CD4-positive, alpha-beta T cell treated with Interleukin-6 for 4 hours (primary cell): ENCODE measurements at places on chromosomes 2 and 18.

GRCh38 chr2:67922080-67922785 lies 140.6 kb downstream of the C1D start:
- no peak for DNase-seq

DNA sequence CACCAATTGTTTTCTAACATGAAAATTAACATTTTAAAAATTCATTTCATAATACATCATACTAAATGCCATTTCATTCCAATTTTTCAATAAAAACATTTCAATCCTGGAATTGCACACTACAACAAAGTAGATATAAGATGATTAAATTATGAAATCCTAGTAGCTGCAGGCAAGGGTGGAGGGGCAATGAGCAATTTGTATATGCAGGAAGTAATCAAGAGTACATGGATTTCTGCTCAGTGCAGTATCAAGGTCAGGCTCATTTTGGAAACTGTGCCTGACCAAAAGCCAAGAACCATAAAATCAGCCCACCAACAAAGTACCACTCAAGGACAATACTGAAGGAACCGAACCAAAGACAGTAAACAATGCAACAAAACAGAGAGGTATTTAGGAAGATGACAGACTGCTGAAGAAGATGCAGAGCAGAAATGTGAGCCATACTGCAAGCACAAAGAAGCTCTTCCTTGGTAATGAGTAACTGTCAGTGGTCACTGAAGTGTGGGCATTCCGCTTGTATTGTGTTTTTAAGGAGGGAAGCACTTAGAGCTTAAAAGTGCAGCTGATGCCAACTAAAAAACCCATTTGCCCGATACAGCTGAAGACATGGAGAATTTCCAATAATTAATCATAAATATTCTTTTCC lies 34.5 kb upstream of the DSEL start:
- no peak for DNase-seq

GRCh38 chr18:56060967-56061541 lies 473.1 kb upstream of the TCF4 start:
- no peak for DNase-seq

GRCh38 chr2:231411831-231412617 lies 16.5 kb downstream of the B3GNT7 start:
- DNase-seq = peak; percentile 20

DNA sequence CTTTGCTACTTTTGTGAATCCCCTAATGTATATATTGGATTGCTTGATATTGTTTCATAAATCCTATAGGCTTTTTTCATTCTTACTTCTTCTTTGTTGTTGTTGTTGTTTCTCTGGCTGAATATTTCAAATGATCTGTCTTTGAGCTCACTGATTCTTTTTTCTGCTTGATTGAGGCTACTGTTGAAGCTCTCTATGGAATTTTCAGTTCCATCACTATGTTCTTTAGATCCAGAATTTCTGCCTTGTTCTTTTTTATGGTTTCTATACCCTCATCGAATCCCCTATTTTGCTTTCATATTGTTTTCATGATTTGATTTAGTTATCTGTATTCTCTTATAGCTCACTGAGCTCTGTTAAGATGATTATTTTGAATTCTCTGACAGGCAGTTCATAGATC lies 24.6 kb upstream of the RASGRP3 start:
- DNase-seq = no peak

DNA sequence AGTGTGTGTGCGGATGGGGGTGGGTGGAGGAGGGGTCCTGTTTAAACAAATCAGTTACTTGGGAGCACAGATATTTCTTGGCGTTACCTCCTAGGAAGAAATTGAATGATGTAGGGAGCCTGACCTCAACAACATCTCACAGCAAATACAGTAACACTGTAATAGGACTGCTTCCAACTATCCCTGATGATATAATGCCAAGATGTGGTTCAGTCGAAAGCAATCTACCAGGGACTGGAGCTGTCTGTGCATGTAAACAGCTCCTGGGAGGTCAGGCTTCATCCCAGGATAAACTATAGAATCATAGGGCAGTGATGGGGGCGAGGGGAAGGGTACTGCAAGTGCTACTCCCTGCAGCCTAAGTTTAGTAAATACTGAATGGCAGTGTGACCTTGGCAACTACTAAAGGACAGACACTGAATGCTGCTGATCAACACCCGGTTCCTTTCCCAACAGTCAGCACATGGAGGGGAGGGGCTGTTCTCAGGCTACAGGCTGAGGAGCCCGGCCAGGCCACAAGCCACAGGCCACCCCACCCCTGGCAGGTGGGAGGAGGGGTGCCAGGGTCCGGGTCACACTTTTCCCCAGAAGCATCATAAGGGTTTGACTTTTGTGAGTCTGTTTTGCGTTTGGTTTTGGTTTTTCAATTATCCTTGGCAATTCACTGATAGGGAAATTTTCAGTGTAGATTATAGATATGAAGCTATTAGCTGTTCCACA lies 85.3 kb upstream of the ZNF397 start:
- no peak for DNase-seq

- no peak for DNase-seq
Measured at GRCh38 chr2:128348701-128349100, 30.0 kb upstream of the HS6ST1 start.

DNA sequence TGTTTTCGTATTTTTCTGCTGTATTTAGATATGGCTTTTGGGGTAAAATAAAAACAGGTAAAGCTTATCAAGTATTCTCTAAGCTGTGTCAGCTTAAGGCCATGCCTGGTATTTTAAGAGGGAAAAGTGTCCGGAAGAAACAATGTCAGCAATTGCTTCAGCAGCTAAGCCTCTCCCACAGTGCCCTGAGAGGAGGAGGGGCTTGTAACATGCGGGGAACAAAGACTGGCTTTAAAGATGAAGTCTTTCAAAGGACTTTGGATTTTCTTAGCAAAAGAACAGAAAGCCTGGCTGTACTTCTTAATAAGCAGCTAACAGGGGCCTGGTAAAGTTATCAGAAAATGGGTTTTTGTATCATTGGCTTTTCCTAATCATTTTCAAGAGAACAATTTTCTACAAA lies 102.8 kb downstream of the PXDN start:
- no peak for DNase-seq

- no peak for DNase-seq
Measured at GRCh38 chr2:22855081-22855480, 529.9 kb upstream of the KLHL29 start.

DNA sequence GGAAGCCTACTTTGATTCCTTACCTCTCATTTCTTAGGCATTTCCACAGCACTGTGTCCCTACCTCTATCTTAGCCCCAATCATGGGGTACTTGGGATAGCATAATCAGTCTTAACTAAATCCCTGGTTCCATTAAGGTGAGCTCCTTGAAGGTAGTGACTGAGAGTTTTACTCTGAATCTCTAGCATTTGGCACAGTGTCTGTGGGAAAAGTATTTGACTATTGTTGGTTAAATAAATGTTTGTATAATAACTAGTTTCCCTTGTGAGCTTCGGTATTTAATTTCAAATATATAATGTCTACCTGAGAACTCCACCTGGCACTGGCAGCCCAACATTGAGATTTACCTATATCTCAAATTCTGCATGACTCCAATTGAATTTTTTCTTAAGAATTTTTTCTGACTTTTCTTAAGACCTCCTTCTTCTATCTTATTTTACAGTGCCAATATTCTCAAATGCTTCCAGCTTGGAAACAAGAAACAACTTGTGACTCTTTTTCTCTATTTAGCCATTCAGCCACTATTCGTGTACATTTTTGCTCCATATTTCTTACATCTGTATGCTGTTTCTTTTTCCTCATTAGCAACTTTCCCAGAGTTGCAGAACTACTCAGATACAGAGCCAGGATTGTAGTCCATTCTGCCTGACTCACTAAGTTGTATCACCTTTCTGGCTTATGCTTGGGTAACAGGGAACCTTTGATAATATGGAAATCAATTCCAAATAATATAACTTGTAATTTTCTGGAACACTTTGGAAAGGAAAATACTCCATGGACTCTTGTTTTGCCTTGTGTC lies 214.0 kb upstream of the NT5C1B start:
- no peak for DNase-seq

GRCh38 chr2:204277226-204277625 lies 268.0 kb upstream of the PARD3B start:
- DNase-seq = no peak

DNA sequence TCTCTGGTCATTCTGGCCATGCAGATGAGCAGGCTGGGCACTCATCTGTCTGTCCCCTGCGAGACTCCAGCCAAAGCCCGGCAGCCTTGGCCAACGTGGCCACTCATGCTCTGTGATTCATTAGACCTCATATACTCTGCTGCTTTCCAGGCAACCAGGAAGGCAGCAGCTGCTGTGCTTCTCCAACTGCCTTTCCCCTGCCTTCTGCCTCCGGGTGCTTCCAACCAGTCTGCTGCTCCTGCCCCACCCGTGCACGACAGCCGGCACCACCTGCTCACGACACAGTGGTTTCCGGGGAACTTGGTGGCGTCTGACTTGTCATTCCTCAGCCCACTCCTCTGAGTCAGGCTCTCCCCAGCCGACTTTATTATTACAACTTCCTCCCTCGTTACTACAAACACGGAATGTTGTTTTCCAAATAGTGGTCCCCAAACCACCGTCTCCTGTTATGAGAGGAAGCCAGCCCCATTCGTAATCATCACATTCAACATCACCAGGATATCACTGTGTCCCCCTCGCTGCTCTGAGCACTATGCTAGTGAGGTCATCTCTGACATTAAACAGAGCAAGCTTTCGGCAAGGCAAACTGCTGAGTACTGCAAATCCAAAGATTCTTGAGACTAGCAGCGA lies 392.4 kb downstream of the ALK start:
- no peak for DNase-seq

DNA sequence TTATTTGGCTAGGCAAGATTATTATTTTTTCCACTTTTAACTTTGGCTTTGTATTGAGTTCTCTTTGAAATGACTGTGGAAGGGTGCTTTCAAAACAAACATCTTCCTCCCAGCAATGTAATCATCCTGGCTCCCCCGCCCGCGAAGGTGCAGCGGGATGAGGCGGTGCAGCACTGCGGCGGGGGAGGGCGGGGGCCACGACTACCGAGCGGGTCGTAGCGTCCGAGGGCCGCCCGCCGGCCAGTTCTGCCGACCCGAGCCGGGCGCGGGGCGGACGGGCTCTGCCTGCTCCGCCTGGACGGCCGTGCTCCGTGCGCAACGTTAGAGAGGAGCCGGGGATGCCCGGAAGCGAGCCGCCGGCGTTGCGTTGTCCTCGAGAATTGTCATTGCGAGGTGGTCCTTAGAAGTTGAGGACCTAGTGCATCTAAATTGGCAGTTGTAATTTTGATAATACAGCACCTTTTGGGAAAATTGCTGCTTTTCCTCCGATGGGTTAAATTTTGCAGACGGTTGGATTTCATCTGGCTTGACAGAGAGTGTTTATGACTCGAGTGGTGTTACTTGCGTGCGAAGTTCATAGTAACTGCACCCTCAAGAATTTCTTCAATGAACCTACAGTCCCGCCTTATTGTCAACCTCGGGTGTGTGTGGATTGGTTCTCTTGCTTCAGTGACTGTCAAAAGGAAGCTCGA lies 1.1 kb downstream of the EPC2 start:
- peak; percentile 71 for DNase-seq

DNA sequence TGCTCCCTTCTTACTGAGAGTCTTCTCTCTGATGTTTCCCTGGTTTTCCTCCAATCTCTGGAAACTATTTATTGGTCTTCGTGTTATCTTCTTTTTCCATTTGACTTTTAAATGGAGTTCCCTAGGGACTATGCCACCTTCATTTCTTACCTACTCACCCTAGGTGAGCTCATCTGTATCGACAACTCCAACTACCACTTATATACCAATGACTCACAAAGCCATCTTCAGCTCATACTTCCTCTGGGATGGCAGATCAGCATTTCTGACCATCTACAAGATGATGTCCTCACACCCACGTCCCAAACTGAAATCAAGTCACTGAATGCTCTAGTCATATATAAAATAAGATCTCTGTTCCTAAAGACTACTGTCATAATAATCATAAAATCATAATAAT lies 40.6 kb downstream of the CFAP210 start:
- no peak for DNase-seq

DNA sequence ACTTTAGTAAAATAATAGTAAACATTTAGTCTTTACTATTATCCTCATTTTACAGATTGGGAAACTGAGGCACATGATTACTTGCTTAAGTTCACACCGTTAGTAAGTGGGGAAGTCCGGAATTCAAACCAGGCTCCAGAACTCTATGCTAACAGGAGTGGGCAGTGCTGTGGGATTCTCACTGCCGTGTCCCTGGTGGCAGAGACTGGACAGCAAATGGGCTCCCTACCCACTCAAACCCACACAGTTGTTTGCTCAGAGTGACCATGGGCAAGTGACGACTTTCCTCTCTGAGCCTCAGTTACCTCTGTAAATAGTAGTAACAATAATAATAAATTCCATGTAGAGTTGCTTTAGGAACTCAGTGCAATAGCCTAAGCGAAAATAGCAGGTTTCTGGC lies 24.0 kb downstream of the MAIP1 start:
- DNase-seq = no peak

DNA sequence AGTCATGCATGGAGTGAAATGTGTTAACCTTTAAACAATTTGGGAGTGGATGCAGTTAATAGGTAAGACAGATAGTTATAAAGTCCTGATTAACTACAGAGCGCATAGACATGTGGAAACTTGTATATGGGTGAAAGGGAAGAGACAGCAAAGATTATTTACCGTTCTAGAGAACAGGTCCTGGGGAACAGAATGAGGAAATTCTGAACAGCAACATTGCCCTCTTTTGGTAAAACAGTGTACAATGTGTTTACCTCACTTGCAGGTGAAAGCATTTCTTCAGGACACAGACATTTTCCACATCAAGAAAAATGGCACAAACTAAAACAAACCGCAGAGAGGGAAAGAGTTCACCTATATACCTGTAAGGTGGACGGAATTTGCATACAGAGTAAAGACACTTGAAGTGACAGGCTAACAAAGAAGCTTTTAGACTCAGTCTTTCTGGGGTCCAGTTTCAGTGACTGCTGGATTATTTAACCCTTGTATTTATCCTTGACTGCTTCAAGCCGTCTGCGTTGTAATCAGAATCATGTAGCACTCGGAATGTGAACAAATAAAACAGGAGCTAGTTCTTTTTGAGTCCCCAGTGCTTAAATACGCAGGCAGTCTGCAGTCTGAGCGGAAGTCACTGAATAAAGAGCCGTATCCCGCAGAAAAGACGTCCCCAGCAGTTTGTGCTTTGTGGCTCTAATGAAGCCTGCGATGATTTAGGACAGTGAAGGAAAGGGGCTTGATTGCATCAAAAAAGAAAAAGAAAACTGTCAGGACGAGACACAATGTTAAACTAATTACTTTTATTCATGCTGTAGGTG lies 364.8 kb upstream of the GALNT5 start:
- DNase-seq = no peak

DNA sequence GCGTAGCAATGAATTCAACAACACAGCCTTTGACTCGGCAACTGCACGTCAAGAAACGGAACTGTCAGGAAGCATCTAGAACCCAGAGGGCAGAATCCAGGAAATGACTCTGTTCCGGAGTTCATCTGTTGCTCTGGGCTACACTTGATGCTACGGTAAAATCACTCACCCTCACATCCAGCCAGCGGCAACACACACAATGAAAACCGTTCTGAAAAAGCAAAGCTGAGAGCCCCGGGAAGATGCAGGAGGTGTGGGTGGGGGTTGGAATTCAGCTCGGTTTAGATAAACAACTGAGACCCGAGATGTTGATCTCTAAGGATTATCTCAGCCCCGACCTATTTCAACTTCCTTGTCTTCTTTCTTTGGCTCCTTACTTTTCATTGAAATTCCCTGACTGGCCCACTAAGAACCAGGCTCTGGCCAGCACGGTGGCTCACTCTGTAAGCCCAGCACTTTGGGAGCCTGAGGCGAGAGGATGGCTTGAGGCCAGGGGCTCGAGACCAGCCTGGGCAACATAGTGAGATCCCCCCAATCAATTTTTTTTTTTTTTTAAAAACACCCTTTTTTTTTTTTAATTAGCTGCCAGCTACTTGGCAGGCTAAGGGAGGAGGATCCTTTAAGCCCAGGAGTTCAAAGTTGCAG lies 13.3 kb upstream of the RAB17 start:
- DNase-seq = peak; percentile 65
